Natural killer cell treated with Interleukin-12 subunit alpha and Interleukin-12 subunit beta and Interleukin-15 and Interleukin-18, amount 100 ng/mL, for 72 hours (primary cell): ENCODE measurements at places on chromosomes 1 and 21.

GRCh38 chr1:155889566-155889965 lies 21.6 kb downstream of the RIT1 start:
- no peaks in the 10 kb centered on the region for H3K36me3 ChIP-seq
- DNase-seq: no peak
- peaks cover 12% of the 10 kb centered on the region for H3K4me1 ChIP-seq
- H3K4me3 ChIP-seq: no peak overlapping the region
- no peaks in the 10 kb centered on the region for H3K27me3 ChIP-seq
- H3K27ac ChIP-seq: no peak overlapping the region

GRCh38 chr21:42586406-42586805 lies 67.0 kb upstream of the PDE9A start:
- H3K4me1 ChIP-seq: peaks cover 8% of the 10 kb centered on the region
- H3K4me3 ChIP-seq: no peak overlapping the region
- H3K27me3 ChIP-seq: no peaks in the 10 kb centered on the region

GRCh38 chr1:1144122-1144842 lies 28.4 kb upstream of the C1orf159 start:
- H3K4me1 ChIP-seq: peaks cover 10% of the 10 kb centered on the region
- peak overlapping the region; percentile 25 for H3K4me3 ChIP-seq
- H3K27ac ChIP-seq: peak overlapping the region; percentile 71
- no peaks in the 10 kb centered on the region for H3K36me3 ChIP-seq
- DNase-seq: peak; percentile 76
- no peaks in the 10 kb centered on the region for H3K27me3 ChIP-seq

GRCh38 chr1:61561666-61562065 lies 163.3 kb downstream of the TM2D1 start:
- no peak overlapping the region for H3K27ac ChIP-seq
- peaks cover 6% of the 10 kb centered on the region for H3K27me3 ChIP-seq
- H3K36me3 ChIP-seq: no peaks in the 10 kb centered on the region
- H3K4me3 ChIP-seq: no peak overlapping the region
- no peak for DNase-seq

GRCh38 chr1:178345807-178346206 lies 151.0 kb downstream of the CLEC20A start:
- no peak overlapping the region for H3K27ac ChIP-seq
- DNase-seq: no peak
- H3K27me3 ChIP-seq: no peaks in the 10 kb centered on the region
- no peaks in the 10 kb centered on the region for H3K4me1 ChIP-seq

- H3K36me3 ChIP-seq: no peaks in the 10 kb centered on the region
- peaks cover 7% of the 10 kb centered on the region for H3K27me3 ChIP-seq
- DNase-seq: no peak
- H3K4me1 ChIP-seq: no peaks in the 10 kb centered on the region
- H3K27ac ChIP-seq: no peak overlapping the region
These were observed 34.2 kb downstream of the RIMKLA start for GRCh38 chr1:42414551-42415496.

- no peak for DNase-seq
- H3K36me3 ChIP-seq: peaks cover 30% of the 10 kb centered on the region
- no peak overlapping the region for H3K4me3 ChIP-seq
- H3K27ac ChIP-seq: no peak overlapping the region
These were observed 19.3 kb downstream of the DHCR24 start for GRCh38 chr1:54867717-54868057.

DNA sequence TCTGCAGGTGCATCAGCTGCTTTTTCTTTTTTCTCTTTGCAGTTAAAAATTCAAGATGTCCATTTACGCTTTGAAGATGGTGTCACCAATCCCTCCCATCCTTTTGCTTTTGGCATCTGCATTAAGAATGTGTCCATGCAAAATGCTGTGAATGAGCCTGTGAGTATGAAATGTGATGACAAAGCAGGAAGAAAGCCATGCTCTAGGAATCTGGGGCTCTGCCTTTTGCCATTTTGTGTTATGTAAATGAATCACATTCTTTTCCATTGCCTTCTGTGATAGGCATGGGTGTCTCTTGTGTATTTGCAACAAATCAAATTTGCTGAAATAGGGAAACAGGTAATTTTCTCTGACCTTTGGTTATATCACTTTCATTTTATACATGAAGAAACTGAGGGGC lies 19.4 kb downstream of the VPS13D start:
- H3K4me1 ChIP-seq: no peaks in the 10 kb centered on the region
- H3K27ac ChIP-seq: no peak overlapping the region
- peaks cover 36% of the 10 kb centered on the region for H3K36me3 ChIP-seq
- H3K27me3 ChIP-seq: no peaks in the 10 kb centered on the region
- no peak for DNase-seq

DNA sequence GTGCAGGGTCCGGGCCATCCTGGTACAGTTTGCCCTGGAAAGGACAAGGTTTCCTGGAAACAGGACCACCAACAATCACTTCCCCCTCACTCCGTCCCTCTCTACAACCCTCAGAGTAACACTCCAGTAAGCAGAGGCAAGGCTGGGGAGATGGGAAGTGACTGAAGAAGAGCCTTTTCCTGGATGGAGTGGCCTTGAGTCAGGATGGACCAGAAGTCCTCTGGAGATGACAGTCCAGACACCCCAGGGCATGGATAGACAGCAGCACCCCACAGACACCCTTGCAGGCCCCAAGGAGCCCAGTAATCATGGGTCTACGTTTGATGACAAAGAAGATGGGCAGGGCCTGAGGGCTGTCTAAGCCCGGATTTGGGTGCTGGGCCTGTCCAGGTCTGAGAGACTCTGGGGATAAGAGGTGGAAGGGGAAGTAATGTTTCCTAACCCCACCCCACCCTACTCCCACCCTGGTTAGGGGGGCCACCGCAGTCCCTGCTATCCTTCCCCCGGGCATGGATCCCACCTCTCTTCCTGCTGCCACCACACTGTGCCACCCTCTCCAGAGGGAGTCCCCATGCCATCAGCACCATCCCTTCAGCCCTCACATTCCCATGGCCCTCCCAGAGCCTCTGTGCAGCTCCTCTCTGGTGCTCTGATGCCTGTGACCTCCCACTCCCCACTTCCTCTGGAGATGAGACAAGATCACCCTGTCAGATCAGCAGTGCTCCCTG lies 7.2 kb upstream of the S100A8 start:
- H3K4me1 ChIP-seq: no peaks in the 10 kb centered on the region
- no peak overlapping the region for H3K4me3 ChIP-seq
- no peaks in the 10 kb centered on the region for H3K36me3 ChIP-seq
- H3K27me3 ChIP-seq: peaks cover 13% of the 10 kb centered on the region
- no peak overlapping the region for H3K27ac ChIP-seq

DNA sequence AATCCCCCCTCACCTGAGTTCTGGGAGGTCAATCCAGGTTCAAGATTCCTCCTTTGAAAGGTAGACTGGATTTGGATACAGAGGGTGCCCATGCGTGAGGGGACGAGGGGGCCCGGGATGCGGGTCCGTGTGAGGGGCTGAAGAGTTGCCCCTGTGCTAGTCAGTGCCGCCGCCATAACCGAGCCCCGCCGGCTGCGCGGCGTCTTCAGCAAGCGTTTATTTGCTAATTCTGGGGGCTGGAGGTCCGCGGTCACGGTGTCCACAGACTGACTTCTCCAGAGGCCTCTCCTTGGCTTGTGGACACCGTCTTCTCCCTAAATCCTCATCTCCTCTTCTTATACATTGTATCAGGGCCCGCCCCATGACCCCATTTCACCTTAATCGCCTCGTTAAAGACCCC lies 20.9 kb upstream of the SAMD11 start:
- H3K27ac ChIP-seq: no peak overlapping the region
- peaks cover 17% of the 10 kb centered on the region for H3K27me3 ChIP-seq
- DNase-seq: no peak
- H3K4me1 ChIP-seq: peaks cover 15% of the 10 kb centered on the region
- peak overlapping the region; percentile 25 for H3K4me3 ChIP-seq

DNA sequence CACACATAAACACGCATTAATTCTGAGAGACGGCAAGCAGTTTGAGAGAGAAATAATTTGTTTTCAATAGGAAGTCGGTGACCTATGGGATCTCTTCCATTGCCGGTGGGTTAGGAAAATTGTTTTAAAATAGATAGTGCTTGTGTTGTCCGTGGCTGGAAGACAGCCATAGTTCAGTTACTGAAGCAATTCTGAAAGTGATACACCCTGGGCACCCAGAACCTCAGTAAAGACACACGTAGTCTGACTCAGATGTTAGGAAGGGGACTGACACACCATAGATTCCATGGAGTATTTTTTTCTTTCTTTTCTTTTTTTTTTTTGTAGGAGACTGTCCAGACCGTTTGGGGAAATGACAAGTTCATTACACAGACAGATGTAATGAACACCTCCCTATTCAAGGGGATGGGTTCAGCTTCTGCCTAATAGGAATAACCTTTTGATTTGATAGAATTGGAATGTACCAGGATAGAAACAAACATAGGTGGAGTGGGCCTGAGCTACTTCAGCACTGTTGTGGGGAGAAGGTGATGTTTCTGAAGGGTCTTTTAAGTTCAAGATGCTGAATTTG lies 1.6 kb downstream of the C1orf21 start:
- DNase-seq: no peak
- H3K4me3 ChIP-seq: peak overlapping the region; percentile 93
- no peaks in the 10 kb centered on the region for H3K27me3 ChIP-seq
- H3K27ac ChIP-seq: peak overlapping the region; percentile 88
- H3K36me3 ChIP-seq: no peaks in the 10 kb centered on the region
- H3K4me1 ChIP-seq: peaks cover 51% of the 10 kb centered on the region

DNA sequence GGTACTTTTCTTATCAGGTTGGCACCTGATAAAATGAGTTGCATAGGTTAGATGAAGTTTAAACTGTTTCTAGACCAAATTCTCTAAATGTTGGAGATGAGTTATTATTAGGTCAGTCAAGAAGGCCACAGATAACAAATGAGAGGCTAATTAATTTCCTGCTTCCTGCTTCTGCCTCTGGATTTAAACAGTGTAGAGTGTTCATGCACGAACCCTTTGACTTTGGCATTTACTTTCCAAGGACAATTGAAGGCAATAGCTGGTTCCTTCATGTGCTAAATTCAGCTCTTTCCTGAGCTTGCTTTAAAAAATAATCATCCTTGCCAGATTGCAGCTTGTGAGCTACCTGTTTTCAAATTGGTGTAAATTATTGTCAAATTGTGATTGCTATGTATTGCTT lies 80.6 kb downstream of the RASAL2 start:
- H3K36me3 ChIP-seq: no peaks in the 10 kb centered on the region
- DNase-seq: no peak
- H3K27me3 ChIP-seq: no peaks in the 10 kb centered on the region
- no peak overlapping the region for H3K4me3 ChIP-seq
- no peak overlapping the region for H3K27ac ChIP-seq

GRCh38 chr1:159012495-159012894 lies 2.8 kb downstream of the IFI16 start:
- peaks cover 67% of the 10 kb centered on the region for H3K4me1 ChIP-seq
- DNase-seq: peak; percentile 79
- H3K36me3 ChIP-seq: peaks cover 56% of the 10 kb centered on the region
- peak overlapping the region; percentile 99 for H3K27ac ChIP-seq
- H3K27me3 ChIP-seq: no peaks in the 10 kb centered on the region

- H3K27me3 ChIP-seq: peaks cover 2% of the 10 kb centered on the region
- H3K27ac ChIP-seq: no peak overlapping the region
- H3K4me1 ChIP-seq: peaks cover 5% of the 10 kb centered on the region
- H3K36me3 ChIP-seq: no peaks in the 10 kb centered on the region
- H3K4me3 ChIP-seq: no peak overlapping the region
These were observed 51.7 kb downstream of the COL18A1 start for GRCh38 chr21:45456584-45457160.

- H3K4me3 ChIP-seq: no peak overlapping the region
- no peak for DNase-seq
- H3K27me3 ChIP-seq: no peaks in the 10 kb centered on the region
- peaks cover 3% of the 10 kb centered on the region for H3K4me1 ChIP-seq
These were observed 55.0 kb downstream of the WNT9A start for GRCh38 chr1:227892489-227893299.

DNA sequence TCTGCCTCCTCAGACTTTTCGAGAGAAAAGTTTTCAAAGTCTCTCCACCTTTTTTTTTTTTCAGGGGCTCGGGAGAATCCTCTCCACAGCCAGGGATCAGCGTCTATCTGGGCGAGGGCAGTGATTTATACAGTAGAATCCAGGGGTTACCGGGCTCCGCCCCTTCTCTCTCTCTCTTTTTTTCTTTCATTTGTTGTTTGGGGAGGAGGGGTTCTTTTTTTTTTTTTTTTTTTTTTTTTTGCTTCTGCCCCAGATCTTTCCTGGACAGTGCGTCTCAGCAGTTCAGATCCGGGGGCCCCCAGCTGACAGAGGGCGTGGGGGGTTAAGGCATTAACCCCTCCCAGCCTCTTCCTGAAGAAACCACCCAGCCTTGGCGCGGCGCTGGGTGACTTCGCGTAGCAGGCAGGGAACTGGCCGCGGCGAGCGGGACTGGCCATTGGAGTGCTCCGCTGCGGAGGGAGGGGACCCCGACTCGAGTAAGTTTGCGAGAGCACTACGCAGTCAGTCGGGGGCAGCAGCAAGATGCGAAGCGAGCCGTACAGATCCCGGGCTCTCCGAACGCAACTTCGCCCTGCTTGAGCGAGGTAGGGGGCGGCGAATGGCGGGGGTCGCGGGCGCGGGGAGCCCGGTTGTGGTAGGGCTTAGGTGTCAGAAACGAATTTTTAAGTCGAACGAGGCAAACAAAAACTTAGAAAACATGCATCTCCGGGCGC lies at the start of gene S1PR1:
S1PR1 (plus strand) TSS at position 504 of the 713 bp plus-strand sequence. CDS start 1,966 bp downstream, outside the sequence.
- H3K4me3 ChIP-seq: peak within 1 kb of the TSS; percentile 92
- peak; percentile 81 for DNase-seq
- no peaks in the 10 kb centered on the region for H3K27me3 ChIP-seq
- H3K4me1 ChIP-seq: peaks cover 56% of the 10 kb centered on the region
- peak within 1 kb of the TSS; percentile 85 for H3K27ac ChIP-seq

DNA sequence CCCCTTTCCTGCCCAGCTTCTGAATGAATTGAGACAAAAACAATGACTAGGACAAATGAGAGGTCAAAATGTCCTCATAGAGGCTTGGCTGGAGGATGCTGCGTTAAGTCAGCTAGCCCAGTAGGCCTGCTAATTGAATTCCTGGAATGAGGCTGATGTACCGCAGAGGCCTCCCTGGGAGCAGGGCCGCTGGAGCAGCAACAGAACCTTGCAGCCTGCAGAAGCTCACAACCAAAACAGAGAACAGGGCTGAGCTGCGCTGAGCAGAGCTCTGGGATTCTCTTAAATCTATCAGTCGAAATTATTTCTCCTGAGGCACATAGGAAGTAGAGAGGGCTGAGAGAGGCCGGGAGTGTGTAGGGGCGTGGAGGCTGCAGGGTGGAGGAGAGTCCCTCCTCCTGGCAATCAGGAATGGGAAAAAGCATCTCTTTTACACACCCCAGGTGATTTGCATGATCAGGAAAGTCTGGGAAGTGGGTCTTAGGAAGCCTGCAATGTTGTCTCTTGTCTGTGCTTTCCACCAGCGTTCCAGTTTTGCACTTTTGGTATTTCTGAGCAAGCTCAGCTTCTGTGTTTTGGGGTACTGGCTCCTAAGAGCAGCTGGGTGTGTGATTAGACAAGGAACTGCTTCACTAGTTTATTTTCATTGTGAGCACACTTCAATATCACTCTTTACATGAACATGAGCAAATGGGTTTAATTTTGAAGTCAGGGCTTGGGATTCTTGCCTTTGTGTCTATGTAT lies 66.5 kb downstream of the RYR2 start:
- H3K36me3 ChIP-seq: no peaks in the 10 kb centered on the region
- no peaks in the 10 kb centered on the region for H3K4me1 ChIP-seq
- H3K27me3 ChIP-seq: no peaks in the 10 kb centered on the region
- DNase-seq: no peak

GRCh38 chr1:17232759-17233661 lies 15.9 kb upstream of the PADI3 start:
- peaks cover 3% of the 10 kb centered on the region for H3K27me3 ChIP-seq
- no peaks in the 10 kb centered on the region for H3K4me1 ChIP-seq
- no peak overlapping the region for H3K4me3 ChIP-seq
- no peak overlapping the region for H3K27ac ChIP-seq
- no peak for DNase-seq
